ENCODE measurements at places on chromosomes 12 and 14.
A peak's percentile ranks its signal among the peaks of the same experiment; 100 is the strongest.

- H3K4me3 ChIP-seq, result no peak overlapping the region
- H3K36me3 ChIP-seq, result no peaks in the 10 kb centered on the region
- H3K27ac ChIP-seq, result no peak overlapping the region
- no peaks in the 10 kb centered on the region for H3K27me3 ChIP-seq
- no peaks in the 10 kb centered on the region for H3K4me1 ChIP-seq
Observed at GRCh38 chr12:97452230-97452629, 10.4 kb upstream of the RMST start.

DNA sequence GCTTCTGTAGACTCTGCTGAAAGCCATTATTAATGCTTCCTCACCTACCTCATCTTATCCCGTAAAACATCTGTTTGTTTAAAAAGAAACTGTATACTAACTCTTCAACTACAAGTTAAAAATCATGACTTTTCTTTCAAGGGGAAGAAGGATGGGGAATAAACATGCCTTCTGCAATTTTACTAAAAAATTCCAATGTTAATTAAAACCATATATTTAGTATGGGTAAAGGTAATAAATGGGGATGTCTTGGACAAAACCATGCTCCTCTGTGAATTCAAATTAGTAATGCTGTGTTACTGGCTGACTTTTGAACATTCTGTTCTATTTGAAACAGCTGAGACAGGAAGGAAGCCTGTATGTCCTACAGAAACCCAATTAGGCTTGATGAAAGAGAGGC lies 311.1 kb upstream of the DIO2 start:
- no peaks in the 10 kb centered on the region for H3K4me1 ChIP-seq
- H3K36me3 ChIP-seq, result peaks cover 3% of the 10 kb centered on the region
- DNase-seq, result no peak
- H3K4me3 ChIP-seq, result no peak overlapping the region
- no peaks in the 10 kb centered on the region for H3K27me3 ChIP-seq

GRCh38 chr14:62110941-62111340 lies 348.7 kb downstream of the SNAPC1 start:
- no peak for DNase-seq
- H3K27me3 ChIP-seq, result peaks cover 63% of the 10 kb centered on the region
- H3K36me3 ChIP-seq, result no peaks in the 10 kb centered on the region
- H3K27ac ChIP-seq, result no peak overlapping the region

DNA sequence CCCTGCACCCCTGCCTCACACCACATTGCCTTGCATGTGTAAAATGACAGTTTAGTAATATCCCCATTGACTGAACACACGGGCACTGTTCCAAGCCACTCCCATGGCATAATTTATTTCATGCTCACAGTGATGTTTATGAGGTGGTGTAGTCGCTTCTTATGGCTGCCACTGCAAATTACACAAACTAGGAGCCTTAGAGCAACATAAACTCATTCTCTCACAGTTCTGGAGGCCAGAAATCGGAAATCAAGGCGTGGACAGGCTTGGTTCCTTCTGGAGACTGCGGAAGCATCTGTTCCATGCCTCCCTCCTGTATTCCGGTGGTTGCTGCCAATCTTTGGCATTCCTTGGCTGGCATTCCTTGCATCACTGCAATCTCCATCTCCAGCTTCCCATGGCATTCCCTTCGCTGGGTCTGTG lies 97.3 kb downstream of the RIN3 start:
- H3K36me3 ChIP-seq, result no peaks in the 10 kb centered on the region

DNA sequence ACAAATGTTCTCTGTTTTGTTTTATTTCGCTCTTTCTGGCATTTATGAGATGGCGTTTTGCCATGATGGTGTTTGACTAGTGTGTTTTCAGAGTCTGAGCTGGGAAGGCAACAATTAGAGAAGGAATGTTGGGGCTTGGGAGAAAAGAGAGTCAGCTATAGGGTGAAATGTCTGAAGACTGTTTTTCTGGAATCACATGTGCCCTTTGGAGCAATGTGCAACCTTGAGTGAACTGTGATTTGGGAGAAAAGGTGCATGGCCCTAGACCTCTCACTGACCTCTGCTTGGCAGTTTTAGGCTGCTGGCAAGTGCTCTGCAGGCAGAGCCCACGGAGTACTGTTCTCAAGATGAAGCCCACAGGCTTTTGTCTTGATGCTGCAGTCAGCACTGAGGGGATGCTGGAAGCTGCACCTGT lies 379.9 kb upstream of the PDE3A start:
- H3K27ac ChIP-seq, result no peak overlapping the region
- no peaks in the 10 kb centered on the region for H3K36me3 ChIP-seq
- H3K4me3 ChIP-seq, result no peak overlapping the region
- no peaks in the 10 kb centered on the region for H3K4me1 ChIP-seq
- DNase-seq, result no peak

DNA sequence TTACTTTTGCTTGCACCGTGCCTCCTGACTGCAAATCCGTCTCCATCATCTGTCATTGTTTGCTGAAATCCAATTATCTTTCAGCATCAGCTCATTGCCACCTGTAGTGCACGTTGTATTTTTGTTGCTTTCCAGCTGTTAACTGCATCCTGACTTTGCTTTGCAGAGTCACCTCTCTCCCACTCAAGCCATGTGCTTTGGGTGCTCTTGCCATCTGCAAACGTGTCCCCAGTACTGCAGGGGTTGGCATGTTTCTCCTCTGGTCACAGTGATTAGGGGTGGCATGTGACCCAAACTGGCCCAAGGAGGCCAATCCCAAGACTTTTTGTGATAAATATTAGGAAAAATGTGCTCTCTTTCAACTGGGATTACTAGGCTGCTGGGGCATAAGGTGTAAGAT lies 10.5 kb upstream of the TMED2 start:
- peaks cover 5% of the 10 kb centered on the region for H3K27me3 ChIP-seq
- DNase-seq, result no peak
- peaks cover 9% of the 10 kb centered on the region for H3K4me1 ChIP-seq
- no peak overlapping the region for H3K27ac ChIP-seq
- H3K4me3 ChIP-seq, result no peak overlapping the region

- peaks cover 43% of the 10 kb centered on the region for H3K4me1 ChIP-seq
- H3K36me3 ChIP-seq, result peaks cover 3% of the 10 kb centered on the region
- no peaks in the 10 kb centered on the region for H3K27me3 ChIP-seq
- no peak for DNase-seq
Observed at GRCh38 chr14:101879529-101880336, 84.6 kb upstream of the DYNC1H1 start.

DNA sequence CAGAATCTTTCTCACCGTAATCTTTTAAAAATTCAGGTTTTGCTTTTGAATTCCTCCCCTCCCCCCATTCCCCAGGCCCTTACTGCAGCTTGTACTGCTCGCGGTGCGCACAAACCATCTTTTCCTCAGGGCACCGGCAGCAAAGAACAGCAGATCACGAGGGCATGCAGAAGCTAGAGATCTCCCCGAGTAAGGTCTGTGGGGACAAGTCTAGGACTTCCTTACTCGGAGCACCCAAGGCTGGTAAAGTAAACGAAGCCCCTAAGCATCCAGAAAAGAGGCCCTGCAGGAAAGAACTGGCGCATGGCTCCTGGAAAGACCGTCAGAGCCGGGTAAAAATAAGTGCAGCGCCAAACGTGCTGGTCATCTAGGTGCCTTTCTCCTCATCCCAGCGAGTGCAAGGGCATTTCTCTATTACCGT lies 727 bp downstream of the LDHB start:
- H3K27ac ChIP-seq, result peak overlapping the region; percentile 96
- peaks cover 7% of the 10 kb centered on the region for H3K36me3 ChIP-seq
- peak overlapping the region; percentile 99 for H3K4me3 ChIP-seq
- DNase-seq, result no peak

GRCh38 chr14:86501611-86502010 lies 971.7 kb downstream of the FLRT2 start:
- H3K27me3 ChIP-seq, result no peaks in the 10 kb centered on the region
- no peak for DNase-seq
- peak overlapping the region; percentile 2 for H3K27ac ChIP-seq
- peaks cover 13% of the 10 kb centered on the region for H3K4me1 ChIP-seq
- H3K4me3 ChIP-seq, result peak overlapping the region; percentile 13
- no peaks in the 10 kb centered on the region for H3K36me3 ChIP-seq

- peaks cover 34% of the 10 kb centered on the region for H3K27me3 ChIP-seq
- H3K4me1 ChIP-seq, result peaks cover 6% of the 10 kb centered on the region
- no peak overlapping the region for H3K4me3 ChIP-seq
- no peak for DNase-seq
- no peaks in the 10 kb centered on the region for H3K36me3 ChIP-seq
Observed at GRCh38 chr12:124763594-124763979, 100.1 kb downstream of the SCARB1 start.

DNA sequence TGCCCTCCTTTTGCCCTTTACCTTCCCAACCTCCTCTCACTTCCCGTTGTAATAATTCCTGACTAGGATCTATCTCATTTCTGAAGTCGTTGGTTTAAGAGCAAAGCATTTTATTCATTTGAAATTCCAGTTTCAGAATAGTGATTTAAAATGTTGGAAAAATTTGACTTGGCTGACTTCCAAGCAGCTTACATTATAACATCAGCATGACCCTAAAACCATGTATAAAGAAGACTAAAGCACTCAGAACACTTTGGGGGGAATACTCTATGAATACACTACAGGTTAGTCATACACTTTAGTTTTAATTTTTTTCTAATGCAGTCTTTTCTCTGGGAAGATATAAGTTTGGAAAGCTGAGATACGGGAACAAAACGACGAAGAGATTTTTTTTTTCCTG lies 161.1 kb downstream of the BTG1 start:
- no peak for DNase-seq
- no peaks in the 10 kb centered on the region for H3K36me3 ChIP-seq
- H3K4me3 ChIP-seq, result no peak overlapping the region
- no peaks in the 10 kb centered on the region for H3K27me3 ChIP-seq
- peak overlapping the region; percentile 12 for H3K27ac ChIP-seq

- no peak overlapping the region for H3K27ac ChIP-seq
- H3K27me3 ChIP-seq, result no peaks in the 10 kb centered on the region
- H3K4me1 ChIP-seq, result no peaks in the 10 kb centered on the region
Observed at GRCh38 chr14:22313172-22313801, 275.7 kb downstream of the DAD1 start.

GRCh38 chr14:35822501-35822900 lies 3.6 kb upstream of the BRMS1L start:
- no peak for DNase-seq
- no peaks in the 10 kb centered on the region for H3K36me3 ChIP-seq
- H3K27ac ChIP-seq, result no peak overlapping the region

DNA sequence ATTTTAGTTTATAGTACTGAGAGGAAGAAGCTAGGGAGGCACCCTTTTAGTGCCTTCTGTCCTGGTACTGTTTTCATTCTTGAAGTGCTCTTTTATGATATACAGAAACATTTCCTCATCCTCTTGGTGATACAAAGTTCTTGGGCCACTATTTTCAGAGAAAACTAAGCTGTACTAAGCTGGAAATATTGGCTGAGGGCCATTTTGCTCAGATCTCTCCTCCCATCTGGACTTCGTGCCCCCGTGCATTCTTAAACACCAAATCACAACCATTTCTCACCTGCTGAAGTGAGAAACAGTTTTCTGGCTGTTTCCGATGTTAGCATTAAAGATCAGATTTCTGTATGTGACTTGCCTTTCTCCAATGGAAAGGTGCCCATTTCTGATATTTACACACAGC lies 158.9 kb downstream of the FBXL14 start:
- no peak for DNase-seq
- peaks cover 7% of the 10 kb centered on the region for H3K4me1 ChIP-seq
- no peaks in the 10 kb centered on the region for H3K27me3 ChIP-seq
- H3K4me3 ChIP-seq, result no peak overlapping the region
- no peak overlapping the region for H3K27ac ChIP-seq
- H3K36me3 ChIP-seq, result no peaks in the 10 kb centered on the region

DNA sequence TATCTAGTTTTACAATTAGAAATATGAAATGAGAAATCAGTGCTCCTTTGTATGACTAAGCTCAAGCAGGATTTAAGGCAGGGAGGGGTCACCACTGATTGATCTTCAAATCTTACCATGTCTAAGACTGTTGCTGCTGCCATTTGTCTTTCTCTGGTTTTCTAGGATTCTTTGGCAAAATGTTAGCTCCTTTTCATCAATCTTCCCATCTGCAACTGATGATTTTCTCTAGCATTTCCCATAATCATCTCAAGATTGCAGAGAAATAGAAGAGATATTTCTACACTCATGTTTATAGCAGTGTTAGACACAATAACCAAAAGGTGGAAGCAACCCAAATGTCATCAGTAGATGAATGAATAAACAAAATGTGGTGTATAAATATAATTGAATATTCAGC lies 175.0 kb downstream of the RAD51B start:
- H3K27me3 ChIP-seq, result no peaks in the 10 kb centered on the region
- H3K4me3 ChIP-seq, result no peak overlapping the region
- no peak overlapping the region for H3K27ac ChIP-seq
- DNase-seq, result no peak
- H3K4me1 ChIP-seq, result peaks cover 3% of the 10 kb centered on the region
- no peaks in the 10 kb centered on the region for H3K36me3 ChIP-seq

DNA sequence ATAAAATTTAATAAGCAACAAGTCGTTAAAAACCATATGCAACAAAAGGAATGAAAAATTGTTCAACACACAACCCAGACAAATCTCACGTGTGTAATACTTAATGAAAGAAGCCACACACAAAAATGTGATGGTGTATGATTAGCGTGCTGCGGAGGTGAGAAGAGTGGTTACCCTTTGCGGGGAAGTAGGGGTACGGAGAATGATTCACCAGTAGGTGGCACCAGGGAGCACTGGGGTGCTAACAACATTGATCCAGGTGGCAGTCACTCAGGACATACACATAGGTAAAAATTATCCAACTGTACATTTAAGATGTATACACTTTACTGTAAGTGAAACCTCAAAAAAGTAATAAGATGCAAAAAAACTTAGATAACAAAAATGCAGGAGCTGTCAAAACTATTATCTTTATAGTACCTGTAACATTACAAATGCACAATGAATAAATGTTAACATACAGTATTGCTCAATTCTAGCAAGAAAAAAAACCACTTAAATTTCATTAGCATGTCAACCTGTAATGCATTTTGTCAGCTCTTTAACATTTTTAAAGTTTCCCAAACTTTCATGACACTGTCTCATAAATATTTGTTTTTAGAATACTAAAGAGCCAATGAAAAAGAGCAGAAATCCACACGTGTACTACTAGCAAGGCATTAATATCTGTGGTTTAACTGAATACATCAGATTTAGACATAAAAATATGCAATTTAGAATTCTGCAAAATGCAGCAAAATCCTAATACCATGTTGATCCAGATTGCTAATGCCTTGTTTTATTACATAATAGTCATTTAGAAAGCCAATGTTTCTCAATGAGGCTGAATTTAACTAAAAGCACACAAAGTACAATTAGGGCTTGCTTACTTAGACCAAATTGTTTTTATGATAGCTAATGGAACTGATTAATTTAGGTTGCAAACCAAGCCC lies 46.7 kb downstream of the TMCC3 start:
- peaks cover 30% of the 10 kb centered on the region for H3K27me3 ChIP-seq
- H3K4me1 ChIP-seq, result peaks cover 8% of the 10 kb centered on the region
- no peak overlapping the region for H3K4me3 ChIP-seq
- H3K36me3 ChIP-seq, result peaks cover 4% of the 10 kb centered on the region
- no peak overlapping the region for H3K27ac ChIP-seq
- DNase-seq, result peak; percentile 45

- H3K4me1 ChIP-seq, result peaks cover 11% of the 10 kb centered on the region
- peaks cover 8% of the 10 kb centered on the region for H3K27me3 ChIP-seq
- H3K4me3 ChIP-seq, result no peak overlapping the region
Observed at GRCh38 chr12:104866291-104866690, 91.8 kb downstream of the SLC41A2 start.
